ENCODE measurements at places on chromosomes 3 and 15.
A peak's percentile ranks its signal among the peaks of the same experiment; 100 is the strongest.

DNA sequence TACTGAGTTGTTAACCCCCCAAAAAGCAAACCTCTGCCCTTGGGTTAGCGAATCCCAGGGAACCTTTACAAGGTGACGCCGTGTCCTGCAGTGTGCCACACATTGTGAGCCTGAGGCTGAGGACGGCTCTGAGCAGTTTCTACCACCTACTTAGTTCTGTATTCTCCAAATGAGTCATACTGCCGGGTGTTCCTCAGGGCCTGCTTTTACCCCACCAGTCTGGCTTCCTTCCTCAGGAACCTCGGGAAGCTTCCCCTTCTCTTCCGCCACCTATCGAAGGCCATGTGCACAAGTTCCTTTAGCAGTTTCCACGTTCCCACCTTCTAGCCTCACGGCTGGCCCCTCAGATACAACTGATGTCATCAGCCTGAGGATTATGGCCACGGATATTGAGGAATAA is 384.0 kb upstream of the TPM1 start:
- DNase-seq, result peak; percentile 13

GRCh38 chr15:55403531-55403930 is 4.6 kb downstream of the CCPG1 start:
- DNase-seq, result no peak

DNA sequence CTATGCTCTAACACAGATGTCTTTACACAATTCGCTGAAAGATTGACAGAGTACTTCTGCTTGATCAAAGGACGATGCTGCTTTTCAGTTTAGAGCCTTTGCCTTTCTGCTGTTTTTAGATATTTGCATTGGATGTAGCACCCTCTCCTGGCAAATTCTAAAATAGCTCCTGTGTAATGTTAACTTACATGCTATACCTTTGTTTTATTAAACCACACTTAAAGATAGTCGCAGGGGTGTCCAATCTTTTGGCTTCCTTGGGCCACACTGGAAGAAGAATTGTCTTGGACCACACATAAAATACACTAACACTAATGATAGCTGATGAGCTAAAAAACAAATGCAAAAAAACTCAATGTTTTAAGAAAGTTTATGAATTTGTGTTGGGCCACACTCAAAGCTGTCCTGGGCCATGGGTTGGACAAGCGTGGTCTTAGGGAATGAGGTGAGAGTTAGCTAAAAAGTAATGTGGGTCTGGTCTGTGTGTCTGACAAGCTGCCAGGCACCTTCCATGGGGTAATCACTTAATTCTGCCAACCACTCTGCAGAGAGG is 62.9 kb downstream of the ATG7 start:
- no peak for DNase-seq

DNA sequence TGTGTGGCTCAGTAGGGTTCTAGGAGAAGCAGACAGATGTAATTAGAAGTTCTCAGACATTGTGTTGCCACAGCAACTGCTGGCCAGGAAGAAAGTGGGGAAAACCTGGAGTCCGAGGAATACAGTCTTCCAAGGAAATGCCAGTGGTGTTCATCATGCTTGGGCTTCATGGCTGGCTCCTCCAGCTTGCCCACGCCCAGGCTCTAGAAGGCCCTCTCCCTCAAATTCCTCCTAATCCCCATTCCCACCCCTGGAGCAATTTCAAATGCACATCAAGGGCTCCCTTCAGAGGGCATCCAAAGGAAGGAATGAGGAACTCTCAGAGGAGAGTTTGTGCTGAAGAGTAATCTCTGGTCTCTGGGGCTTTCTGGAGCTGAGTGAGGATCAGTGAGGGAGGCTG is 21.9 kb downstream of the FSTL1 start:
- DNase-seq, result no peak

DNA sequence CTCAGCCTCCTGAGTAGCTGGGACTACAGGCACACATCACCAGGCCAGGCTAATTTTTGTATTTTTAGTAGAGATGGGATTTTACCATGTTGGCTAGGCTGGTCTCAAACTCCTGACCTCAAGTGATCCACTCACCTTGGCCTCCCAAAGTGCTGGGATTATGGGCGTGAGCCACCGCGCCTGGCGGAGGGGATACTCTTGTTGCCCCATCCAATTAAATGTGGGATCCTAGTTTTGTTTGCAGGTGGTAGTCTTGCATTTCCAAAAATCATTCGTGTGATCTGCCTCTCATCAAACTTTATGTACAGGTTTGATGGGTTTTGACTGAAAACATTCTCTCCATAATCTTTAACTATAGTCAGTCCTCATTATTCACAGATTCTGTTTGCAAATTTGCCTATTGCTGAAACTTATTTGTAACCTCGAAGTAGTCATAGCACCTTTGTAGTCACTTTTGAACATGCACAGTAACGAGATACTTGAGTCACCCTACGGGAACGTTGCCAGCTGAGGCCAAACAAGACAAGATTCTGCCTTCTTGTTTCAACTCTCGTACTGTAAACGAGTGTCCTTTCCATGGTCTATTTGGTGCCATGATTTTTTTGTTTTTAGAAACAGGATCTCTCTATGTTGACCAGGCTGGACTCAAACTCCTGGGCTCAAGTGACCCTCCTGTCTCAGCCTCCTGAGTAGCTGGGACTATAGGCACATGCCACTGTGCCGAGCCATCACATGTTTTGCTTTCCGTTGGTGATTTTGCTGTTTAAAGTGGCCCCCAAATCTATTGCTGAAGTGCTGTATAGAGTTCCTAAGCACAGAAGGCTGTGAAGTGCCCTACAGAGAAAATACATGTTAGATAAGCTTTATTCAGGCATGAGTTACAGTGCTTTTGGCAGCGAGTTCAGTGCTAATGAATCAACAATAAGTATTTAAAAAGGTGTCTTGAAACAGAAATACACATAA is 8.1 kb upstream of the MAPK6 start:
- DNase-seq, result no peak

- peak; percentile 34 for DNase-seq
These were observed 56.3 kb downstream of the KLF15 start for GRCh38 chr3:126300761-126301481.

- no peak for DNase-seq
These were observed 40.4 kb downstream of the IQCB1 start for GRCh38 chr3:121794264-121794983.

DNA sequence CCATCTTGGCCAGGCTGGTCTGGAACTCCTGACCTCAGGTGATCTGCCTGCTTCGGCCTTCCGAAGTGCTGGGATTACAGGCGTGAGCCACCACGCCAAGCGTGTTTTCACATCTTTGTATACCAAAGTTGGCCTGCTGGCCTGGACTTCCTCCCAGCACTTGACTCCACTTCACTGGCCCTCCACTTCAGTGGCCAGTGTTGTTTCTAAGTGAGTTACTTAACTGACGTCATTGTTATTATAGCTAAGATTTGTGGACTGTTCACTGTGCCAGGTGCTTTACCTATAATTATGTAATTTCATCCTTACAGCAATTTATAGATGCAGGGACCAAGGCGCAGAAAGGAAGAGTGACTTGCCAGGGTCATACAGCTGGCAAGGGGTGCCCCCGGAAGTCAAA is 52.0 kb downstream of the HRH1 start:
- DNase-seq, result no peak

GRCh38 chr3:106740116-106740515 is 637.1 kb upstream of the CCDC54 start:
- no peak for DNase-seq

- DNase-seq, result no peak
These were observed 218.5 kb upstream of the RGMA start for GRCh38 chr15:93307513-93307912.

DNA sequence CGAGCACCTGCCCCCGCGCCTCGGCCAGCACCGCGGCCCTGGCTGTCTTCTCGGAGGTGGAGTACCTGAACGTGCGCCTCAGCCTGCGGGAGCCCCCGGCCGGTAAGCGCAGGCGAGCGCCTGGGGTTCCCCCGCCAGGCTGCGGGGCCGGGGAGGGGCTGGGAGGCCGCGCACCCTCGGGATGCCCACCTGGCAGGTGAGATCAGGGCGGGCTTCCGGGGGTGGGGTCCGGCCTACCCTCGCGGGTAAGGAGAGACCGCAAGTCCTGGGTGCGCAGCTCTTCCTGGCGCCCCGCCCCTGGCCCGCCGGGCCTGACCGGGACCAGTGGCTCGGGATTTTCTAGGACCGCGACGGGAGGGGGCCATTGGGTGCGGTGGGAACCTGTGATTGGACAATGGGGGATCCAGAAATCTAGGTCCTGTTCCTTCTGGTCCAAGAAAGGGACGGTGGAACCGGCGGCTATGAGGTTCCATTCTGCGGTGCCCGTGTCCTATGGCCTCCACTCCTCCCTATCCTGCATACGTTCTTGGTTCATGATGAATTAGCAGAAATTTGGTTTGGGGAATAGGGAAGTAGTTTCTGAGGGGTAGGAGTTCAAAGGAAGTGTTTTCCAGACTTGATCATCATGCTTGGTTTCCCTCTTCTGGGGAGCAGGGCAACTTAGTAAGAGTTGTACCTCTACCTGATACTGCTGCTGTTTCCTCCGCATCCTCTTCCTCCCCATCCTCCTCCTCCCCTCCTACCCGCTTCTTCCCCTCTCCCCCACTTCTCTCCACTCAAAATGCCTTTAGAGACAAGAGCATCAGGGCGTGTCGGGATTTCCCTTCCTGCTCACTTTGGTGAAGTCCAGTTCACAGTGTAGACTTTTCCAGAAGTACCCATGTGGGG is 808 bp downstream of the ARRDC4 start:
- DNase-seq, result no peak

DNA sequence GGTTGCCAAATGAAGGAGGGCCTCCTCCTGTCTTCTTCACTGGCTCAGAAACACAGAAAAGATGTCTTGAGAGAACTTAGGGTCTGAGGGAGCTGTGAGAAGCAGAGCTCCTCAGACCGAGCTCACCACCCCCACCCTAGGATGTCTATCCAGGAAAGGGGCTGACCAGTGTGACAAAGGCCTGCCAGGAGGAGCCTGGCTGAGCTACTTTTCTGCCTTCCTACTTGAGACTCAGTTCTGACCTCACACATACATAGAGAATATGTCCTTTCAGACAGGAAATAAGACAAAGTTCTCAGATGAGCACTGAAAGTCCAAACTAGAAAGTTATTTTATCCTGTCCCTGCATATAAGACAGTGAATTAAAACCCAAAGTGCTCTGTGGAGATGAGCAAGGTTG is 54.5 kb downstream of the KIF9 start:
- no peak for DNase-seq

DNA sequence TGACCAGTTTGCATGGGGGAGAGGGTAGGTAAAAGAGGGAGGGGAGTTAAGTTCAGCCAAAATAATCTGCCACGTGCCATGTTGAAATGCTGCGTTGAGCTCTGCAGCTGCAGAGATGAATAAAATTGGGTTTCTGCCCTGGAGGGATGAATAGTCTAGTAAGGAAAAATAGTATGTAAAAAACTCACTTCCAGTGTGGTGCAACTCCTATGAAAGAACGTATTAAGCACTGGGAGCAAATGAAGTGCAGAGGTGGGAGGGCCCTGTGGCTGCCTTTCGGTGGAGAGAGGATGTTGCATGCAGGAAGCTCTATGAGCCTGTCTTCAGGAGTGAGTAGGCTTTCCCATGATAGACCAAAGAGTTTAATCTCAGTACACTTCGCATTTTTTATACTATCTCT is 8.6 kb downstream of the CEP63 start:
- DNase-seq, result no peak

DNA sequence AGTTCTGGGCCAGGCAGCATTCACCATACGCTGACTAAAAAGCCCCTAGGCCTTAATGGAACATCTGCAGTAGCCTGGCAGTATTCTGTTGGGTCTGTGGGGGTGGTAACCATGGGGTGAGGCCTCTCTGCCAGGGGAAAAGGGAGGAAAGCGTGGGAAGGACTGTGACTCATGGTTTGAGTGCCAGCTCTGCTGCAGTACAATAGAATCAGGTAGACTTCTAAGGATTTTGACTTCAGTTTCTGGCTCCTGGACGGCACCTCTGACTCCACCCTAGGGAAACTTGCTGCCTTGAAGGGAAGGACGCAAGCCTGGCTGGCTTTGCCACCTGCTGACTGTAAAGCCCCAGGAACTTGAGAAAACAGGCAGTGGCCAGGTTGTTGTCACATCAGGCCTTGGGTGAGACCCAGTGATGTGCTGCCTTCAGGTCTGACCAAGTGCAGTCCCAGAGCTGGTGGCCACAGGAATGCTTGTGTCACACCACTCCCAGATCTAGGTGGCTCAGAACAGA is 148.6 kb downstream of the SUCNR1 start:
- DNase-seq, result no peak

- DNase-seq, result no peak
These were observed 4.5 kb upstream of the PRKAR2A start for GRCh38 chr3:48852151-48852550.

- DNase-seq, result no peak
These were observed 16.4 kb downstream of the SRPRB start for GRCh38 chr3:133821767-133822638.

DNA sequence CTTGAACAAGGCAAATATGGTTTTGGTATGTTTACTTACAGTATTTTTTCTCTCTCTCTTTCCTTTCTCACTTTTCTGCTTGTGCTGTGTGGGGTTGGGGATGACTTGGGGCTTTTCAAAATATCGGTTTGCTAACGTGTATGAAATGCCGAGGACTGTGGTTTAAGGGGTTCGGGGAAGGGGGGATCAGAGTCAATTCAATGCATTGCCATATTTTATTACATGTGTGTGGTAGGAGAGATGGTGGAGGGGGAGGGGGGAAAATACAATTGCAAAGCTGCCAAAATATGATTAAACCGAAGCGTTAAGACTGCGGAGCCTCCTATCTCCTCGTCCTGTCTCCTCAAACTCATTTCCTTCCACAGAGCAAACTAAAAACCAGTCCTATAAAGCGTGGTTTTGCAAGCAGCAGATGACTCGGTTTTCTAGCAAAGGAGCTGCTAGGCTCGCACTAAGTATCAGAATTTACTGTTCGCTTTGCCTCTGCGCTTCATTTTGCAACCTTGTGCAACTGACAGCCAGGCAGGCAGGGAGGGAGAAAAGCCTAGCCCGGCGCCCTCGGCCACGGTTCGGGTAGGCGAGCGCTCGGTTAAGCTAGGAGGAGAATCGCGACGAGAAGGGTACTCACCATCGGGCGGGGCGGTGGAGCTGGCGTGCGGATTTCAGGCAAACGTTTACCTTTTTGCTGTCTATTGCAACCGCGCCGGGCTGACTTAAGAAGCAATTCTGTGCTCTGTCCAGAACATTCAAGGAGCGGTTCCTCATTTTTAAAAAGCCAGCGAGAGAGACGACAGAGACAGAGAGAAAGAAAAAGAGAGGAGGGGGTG is 4.0 kb upstream of the NR2F2 start:
- DNase-seq, result no peak

GRCh38 chr15:28043691-28044091 is 55.4 kb downstream of the OCA2 start:
- no peak for DNase-seq

DNA sequence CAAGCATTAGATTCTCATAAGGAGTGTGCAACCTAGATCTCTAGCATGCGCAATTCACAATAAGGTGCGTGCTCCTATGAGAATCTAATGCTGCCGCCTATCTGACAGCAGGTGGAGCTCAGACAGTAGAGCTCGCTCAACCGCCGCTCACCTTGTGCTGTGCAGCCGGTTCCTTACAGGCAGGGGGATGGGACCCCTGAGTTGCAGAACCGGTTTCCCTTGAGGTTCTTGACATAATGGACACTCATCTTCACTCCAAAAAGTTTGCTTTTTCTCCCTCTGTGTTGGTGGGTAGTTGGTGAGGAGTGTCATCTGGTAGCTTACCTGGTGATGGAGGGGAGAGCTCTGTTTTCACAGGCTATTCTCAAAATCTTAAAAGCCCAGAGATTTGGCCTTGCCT is 324.0 kb upstream of the TBL1XR1 start:
- DNase-seq, result no peak

- no peak for DNase-seq
These were observed 320.3 kb upstream of the SATB1 start for GRCh38 chr3:18745472-18745871.

All from amygdala (tissue), 56 donors.